NT2/D1 (cell line): ENCODE measurements at places on chromosomes 12 and 14.

- no peak for DNase-seq
These were observed 8.9 kb upstream of the RBM25 start for GRCh38 chr14:73049428-73049827.

GRCh38 chr12:89236748-89237383, 115.4 kb downstream of the DUSP6 start:
- no peak for DNase-seq

DNA sequence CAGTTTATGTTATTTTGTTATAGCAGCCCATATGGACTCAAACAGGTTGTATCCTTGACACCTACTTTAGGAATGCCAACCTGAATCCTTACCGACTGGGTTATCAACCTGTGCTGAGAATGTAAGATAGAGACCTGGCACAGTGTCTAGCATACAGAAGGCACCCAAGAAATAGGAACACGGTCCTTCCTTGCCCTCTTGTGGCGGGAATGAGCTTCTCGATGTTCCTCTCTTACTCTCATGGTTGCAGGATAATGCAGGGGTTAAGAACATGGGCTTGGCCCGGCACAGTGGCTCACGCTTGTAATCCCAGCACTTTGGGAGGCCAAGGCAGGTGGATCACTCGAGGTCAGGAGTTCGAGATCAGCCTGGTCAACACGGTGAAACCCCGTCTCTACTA, 6.5 kb downstream of the C12orf43 start:
- DNase-seq = peak; percentile 30

- no peak for DNase-seq
These were observed 8.1 kb upstream of the ATXN2 start for GRCh38 chr12:111607239-111607638.

GRCh38 chr12:115229517-115229916, 545.5 kb upstream of the TBX3 start:
- no peak for DNase-seq

DNA sequence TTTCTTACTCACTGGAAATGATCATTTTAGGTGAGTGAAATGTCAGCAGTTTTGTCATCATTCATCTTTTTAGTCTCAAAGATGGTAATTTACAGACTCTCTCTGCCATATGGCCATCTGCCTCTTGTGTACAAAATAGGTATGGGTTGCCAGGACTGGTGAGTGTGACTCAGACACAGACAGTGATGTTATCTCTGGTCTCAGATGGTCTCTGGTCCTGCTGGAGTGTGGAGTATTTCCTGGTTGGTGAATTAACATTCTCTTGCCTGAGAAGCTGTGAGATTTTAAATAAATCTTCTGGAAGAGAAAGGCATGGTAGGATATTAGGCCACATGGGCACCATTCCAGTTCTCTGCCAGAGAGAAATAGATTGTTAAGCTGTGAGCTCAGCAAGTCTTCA, 207.0 kb downstream of the ATP23 start:
- DNase-seq = no peak

GRCh38 chr14:52079239-52079959, 10.5 kb upstream of the NID2 start:
- no peak for DNase-seq

DNA sequence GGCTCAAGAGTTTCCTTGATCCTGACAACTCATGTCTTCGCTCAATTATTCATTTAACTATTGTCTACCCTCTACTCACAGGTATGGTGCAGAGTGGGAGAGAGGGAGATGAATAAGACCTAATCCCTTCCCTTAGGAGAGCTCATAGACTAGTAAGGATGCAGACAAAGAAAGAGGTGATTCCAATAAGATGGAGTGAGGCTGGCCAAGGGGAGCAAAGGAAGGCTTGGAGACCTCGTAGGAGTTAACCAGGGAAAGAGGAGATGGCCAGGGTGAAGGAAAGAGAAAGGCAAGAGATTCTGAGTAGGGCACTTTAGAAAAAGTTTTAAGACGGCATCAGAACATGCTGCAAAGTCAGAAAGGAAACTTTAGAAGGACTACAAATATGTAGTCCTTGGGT, 588.5 kb downstream of the VRK1 start:
- DNase-seq = no peak
